ENCODE measurements at places on chromosomes 4 and X.
A peak's percentile ranks its signal among the peaks of the same experiment; 100 is the strongest.

DNA sequence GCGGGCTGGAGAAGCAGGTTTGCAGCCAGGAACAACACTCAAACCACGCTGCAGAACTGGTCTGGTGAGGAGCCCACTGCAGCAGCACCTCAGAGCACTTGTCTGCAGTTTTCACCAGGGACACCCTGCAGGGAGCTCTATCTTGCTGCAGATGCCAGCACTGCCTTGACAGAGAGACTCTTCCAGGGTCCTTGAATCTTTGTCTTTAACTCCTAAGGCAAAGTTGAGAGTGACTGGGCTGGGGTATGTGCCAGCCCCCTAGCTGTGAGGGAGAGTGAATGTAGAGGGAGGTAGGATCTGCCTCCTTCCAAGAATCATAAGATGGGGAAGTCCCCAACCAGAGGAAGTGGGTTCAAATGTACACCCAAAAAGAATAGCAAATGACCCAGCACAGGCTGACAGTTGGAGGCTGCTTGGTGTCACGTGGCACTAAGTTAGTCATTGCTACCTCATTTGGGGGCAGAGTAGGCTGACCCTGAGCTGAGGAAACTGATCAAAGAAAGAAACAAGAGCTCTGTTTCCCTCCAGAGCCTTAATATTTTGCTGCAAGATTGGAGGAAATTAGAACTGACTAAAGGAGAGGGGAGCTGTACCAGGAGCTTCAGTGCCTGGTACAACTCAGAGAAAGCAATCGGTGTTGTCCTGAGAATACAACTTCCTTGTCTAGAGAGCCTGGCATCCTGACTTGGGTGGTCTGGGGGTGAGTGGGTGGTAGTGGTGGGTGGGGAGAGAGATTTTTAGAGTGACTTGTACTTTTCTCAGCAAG is 28.2 kb upstream of the HUWE1 start:
- no peak overlapping the region for H3K4me3 ChIP-seq
- peak overlapping the region; percentile 24 for H3K27ac ChIP-seq
- peaks cover 4% of the 10 kb centered on the region for H3K27me3 ChIP-seq
- DNase-seq: no peak

GRCh38 chrX:12901486-12901885 is 4.9 kb upstream of the TLR8 start:
- H3K4me3 ChIP-seq: no peak overlapping the region
- H3K36me3 ChIP-seq: no peaks in the 10 kb centered on the region

GRCh38 chrX:119693040-119693995 is at the start of gene SEPTIN6:
Gene SEPTIN6 (minus strand): TSS chrX:119693168. CDS start chrX:119693105, 63 bp downstream.
- H3K4me1 ChIP-seq: peaks cover 9% of the 10 kb centered on the region
- peaks cover 13% of the 10 kb centered on the region for H3K27me3 ChIP-seq
- H3K27ac ChIP-seq: no peak within 1 kb of the TSS
- peak; percentile 91 for DNase-seq

GRCh38 chrX:103061486-103061885 is 2.5 kb downstream of the BEX1 start:
- peaks cover 9% of the 10 kb centered on the region for H3K4me1 ChIP-seq
- peaks cover 20% of the 10 kb centered on the region for H3K27me3 ChIP-seq
- no peak for DNase-seq
- H3K27ac ChIP-seq: no peak overlapping the region
- no peaks in the 10 kb centered on the region for H3K36me3 ChIP-seq

- DNase-seq: no peak
- H3K4me3 ChIP-seq: no peak overlapping the region
- H3K27me3 ChIP-seq: no peaks in the 10 kb centered on the region
- no peak overlapping the region for H3K27ac ChIP-seq
- no peaks in the 10 kb centered on the region for H3K36me3 ChIP-seq
These were observed 765.0 kb upstream of the DIAPH2 start for GRCh38 chrX:95919605-95920004.

GRCh38 chrX:130247996-130248395 is 20.7 kb downstream of the ZNF280C start:
- H3K36me3 ChIP-seq: peaks cover 15% of the 10 kb centered on the region
- H3K27ac ChIP-seq: no peak overlapping the region
- H3K4me3 ChIP-seq: no peak overlapping the region
- H3K4me1 ChIP-seq: peaks cover 6% of the 10 kb centered on the region
- peaks cover 2% of the 10 kb centered on the region for H3K27me3 ChIP-seq

- no peaks in the 10 kb centered on the region for H3K27me3 ChIP-seq
- H3K4me1 ChIP-seq: no peaks in the 10 kb centered on the region
- H3K36me3 ChIP-seq: no peaks in the 10 kb centered on the region
- no peak overlapping the region for H3K4me3 ChIP-seq
- H3K27ac ChIP-seq: no peak overlapping the region
- DNase-seq: peak; percentile 53
These were observed 2412.8 kb downstream of the ARAP2 start for GRCh38 chr4:33831442-33832066.

DNA sequence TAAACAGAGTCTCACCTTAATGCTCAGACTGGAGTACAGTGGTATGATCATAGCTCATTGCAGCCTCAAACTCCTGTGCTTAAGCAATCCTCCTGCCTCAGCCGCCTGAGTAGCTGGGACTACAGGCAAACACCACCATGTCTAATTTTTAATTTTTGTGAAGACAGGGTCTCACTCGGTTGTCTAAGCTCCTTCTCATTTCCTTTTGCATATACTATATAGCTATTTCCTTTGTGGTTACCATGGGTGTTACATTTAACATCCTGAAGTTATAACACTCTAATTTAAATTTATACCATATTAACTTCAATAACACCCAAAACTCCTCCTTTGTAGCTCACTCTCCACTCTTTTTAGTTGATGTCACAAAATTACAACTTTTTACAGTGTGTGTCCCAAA is 114.3 kb downstream of the DCK start:
- no peaks in the 10 kb centered on the region for H3K36me3 ChIP-seq
- DNase-seq: no peak
- H3K27ac ChIP-seq: no peak overlapping the region
- no peaks in the 10 kb centered on the region for H3K4me1 ChIP-seq
- no peak overlapping the region for H3K4me3 ChIP-seq

GRCh38 chr4:98110214-98110613 is 33.1 kb downstream of the STPG2 start:
- H3K4me1 ChIP-seq: no peaks in the 10 kb centered on the region
- no peak overlapping the region for H3K4me3 ChIP-seq
- H3K27ac ChIP-seq: no peak overlapping the region

GRCh38 chrX:7261672-7262332 is 113.8 kb upstream of the PUDP start:
- H3K36me3 ChIP-seq: no peaks in the 10 kb centered on the region
- DNase-seq: no peak
- H3K27me3 ChIP-seq: no peaks in the 10 kb centered on the region

GRCh38 chr4:13142726-13143125 is 341.4 kb downstream of the RAB28 start:
- no peaks in the 10 kb centered on the region for H3K4me1 ChIP-seq
- no peak overlapping the region for H3K27ac ChIP-seq
- DNase-seq: no peak

All from mesenchymal stem cell (in vitro differentiated cells and primary cell).